ENCODE measurements at places on chromosomes 12 and 14.

DNA sequence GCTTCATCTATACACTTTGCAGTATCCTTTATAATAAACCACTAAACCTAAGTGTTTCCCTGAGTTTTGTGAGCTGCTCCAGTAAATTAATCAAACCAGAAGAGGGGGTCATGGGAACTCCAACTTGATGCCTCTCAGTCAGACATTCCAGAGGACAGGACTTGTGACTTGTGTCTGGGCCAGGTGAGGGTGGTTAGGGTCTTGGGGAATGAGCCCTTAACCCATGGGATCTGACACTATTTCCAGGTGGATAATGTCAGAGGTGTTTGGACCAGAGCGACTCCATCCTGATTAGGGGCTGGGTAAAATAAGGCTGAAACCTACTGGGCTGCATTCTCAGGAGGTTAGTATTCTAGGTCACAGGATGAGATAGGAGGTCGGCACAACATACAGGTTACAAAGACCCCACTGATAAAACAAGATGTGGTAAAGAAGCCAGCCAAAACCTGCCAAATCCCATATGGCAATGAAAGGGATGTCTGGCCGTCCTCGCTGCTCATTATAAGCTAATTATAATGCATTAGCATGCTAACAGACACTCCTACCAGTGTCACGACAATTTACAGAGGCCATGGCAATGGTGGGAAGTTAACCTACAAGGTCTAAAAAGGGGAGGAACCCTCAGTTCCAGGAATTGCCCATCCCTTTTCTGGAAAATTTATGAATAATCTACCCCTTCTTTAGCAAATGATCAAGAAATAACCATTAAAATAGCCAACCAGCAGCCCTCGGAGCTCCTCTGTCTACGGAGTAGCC lies 58.7 kb downstream of the BCAT1 start:
- DNase-seq, result no peak

DNA sequence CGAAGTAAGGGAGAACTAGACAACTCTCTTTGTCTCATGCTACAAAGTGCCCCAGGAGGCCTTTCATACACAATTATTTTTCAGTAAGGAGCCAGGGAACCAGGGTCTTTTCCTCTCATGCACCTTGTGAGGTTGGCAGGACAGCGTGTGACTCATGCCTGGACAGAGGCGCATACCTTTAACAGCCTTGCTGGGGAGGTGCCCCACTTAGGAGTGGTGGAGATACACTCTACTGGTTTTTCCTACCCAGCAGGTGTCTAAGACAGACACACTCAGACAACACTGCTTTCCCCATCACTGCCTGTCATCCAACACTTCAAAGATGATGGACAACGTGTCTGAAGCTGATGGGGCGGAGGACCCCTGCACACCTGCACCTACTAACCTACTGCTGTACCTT lies 49.1 kb downstream of the B4GALNT3 start:
- DNase-seq, result no peak

GRCh38 chr12:53563452-53564028 lies 56.3 kb upstream of the NPFF start:
- no peak for DNase-seq

GRCh38 chr14:38221077-38221476 lies 13.4 kb downstream of the SSTR1 start:
- DNase-seq, result no peak

DNA sequence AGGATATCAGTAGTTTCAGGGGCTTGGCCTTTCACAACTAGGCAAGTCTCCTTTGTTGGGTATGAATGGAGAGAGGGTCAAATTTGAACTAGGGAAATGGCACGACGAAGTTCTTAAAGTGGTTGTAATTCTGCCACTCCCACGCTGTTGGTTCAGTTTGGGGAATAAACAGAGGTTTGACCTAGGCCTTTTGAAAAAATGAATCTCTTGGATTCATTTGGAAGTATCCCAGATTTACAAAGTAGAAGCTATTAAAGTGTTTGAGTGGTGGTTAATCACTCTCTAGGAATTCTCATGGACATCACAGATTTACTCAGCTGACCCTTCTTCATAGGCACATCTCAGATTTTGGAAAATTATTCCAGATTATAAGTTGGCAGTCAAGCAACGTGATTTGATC lies 14.8 kb downstream of the BATF start:
- no peak for DNase-seq

DNA sequence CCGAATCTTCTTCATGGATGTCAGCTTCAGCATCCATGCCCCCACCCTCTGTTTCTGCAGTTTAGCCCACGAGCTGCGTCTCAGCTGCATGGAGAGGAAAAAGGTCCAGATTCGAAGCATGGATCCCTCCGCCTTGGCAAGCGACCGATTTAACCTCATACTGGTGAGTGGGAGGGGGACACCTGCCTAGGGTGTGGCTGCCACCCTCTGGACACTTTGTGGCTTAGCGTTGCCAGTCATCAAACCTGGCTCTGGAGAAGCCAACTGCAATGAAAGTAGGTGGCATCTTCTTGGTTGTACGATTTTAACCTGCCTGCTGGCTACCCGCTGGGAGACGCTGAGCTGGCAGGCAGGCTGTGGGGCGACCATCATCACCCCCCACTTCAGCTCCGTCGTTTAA lies 16.7 kb downstream of the DCAF4 start:
- DNase-seq, result no peak

GRCh38 chr14:88729159-88729558 lies 63.6 kb downstream of the EML5 start:
- no peak for DNase-seq

- no peak for DNase-seq
Observed at GRCh38 chr14:95128140-95128539, 29.2 kb downstream of the DICER1 start.

GRCh38 chr12:8603856-8604255 lies 8.8 kb downstream of the AICDA start:
- DNase-seq, result no peak

- no peak for DNase-seq
Observed at GRCh38 chr14:49294621-49295148, 291.5 kb downstream of the RPS29 start.

DNA sequence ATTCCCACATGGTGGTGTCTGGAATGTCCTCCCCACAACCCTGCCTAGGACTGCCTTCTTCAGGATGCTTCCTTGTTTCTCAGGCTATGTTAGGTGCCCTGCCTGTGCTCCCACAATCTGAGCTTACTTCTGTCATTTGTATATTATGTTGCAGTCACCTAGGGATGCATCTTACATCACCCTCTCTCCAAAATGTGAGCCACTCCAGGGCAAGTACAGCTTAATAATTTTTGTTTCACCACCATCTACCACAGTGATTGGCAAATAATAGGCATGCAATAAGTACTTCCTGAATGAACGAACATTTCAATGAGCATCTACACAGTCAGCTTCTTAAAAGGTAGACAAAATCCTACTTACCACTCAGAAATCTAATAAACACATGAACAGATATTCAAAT lies 37.6 kb downstream of the ZFYVE26 start:
- no peak for DNase-seq

GRCh38 chr12:66247741-66248140 lies 54.6 kb upstream of the HELB start:
- DNase-seq, result no peak

- DNase-seq, result no peak
Observed at GRCh38 chr12:102527171-102527720, 46.9 kb upstream of the IGF1 start.

- DNase-seq, result peak; percentile 65
Observed at GRCh38 chr12:55930771-55931316, at the start of gene DGKA. Gene DGKA (plus strand): TSS chr12:55931162. CDS start chr12:55936504, 5,342 bp downstream.

DNA sequence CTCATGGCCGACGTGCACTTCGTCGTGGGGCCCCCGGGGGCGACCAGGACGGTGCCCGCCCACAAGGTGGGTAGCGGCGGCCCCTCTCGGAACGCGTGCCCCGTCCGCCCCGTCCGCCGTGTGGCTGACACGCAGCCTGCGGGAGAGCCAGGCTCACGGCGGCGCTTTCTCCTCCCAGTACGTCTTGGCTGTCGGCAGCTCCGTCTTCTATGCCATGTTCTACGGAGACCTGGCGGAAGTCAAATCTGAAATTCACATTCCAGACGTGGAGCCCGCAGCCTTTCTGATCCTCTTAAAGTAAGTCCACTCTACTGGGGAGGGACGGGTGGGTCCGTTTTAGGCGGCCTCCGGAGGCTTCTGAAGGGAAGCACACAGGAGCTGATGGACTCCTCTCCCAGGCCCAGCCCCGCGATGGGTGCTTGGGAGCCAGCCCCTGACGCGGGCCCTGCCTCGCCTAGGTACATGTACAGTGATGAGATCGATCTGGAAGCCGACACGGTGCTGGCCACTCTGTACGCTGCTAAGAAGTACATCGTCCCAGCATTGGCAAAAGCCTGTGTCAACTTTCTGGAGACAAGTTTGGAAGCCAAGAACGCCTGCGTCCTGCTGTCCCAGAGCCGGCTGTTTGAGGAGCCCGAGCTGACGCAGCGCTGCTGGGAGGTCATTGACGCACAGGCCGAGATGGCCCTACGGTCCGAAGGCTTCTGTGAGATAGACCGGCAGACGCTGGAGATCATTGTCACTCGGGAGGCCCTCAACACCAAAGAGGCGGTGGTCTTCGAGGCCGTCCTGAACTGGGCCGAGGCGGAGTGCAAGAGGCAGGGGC lies 1.1 kb downstream of the BTBD6 start:
- no peak for DNase-seq

DNA sequence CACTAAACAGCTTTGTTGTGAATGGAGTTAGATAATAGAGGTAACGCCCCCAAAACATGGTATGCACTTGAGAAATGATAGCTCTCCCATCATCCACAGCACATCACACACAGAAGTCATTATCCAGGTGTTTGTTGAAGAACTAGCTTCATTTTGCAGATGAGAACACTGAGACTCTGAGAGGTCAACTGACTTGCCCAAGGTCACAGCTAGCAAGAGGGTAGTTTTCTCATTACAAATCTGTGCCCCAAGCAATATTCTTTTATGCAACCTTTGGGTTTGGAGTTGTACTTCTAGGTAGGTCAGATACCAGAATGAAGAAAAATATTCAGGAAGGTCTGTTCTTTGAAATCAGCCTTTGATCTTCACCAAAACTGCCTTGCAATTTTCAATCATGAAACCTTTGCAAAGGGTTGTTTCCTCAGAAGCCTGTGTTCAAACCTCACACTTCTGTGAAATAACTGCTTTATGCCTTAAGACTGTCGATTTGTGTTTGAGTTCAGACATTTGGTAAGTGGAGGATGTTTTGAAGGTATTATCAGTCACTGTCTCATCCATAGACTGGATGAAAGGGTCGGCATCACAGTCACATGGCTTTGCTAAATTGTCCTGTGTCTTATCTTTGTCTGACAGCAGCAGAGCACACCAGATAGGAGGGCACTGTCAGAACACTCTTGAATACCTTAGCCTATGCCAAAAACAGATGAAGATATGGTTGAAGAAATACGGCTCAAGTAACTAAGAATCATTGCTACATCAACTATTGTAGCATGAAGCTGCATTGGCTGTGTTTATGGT lies 233.2 kb upstream of the BTG1 start:
- no peak for DNase-seq

DNA sequence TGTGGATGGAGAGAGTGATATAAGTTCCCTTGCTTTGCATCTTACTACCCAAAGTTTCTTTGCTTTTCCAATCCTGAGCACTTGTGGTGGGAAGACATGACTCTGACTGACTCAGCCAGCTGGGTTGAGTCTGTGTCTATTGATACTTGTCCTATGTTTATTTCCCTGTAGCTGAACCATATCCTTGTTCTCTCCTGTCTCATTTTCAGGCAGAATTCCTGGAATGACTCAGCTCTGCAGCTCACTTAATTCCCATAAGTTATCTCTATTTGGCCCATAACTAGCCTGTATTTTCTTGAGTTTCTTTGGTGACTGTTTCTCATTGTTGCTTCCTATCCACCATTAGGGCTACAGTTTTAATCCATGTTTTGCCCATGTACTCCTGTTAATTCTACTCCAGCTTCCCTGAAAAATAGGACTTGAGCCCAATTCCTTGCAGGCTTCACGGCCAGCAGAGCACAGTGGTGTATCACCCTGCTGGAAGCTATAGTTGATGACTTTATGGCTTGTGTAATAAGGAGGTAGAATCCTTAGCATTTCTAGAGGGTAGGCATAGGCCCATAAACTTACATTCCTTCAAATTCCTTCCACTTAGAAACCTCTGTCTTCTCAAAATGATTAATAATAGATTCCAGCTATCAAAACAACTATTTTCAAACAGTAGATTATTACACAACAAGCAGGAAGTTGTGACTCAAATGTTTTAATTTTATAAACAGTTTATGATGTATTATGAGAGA lies 183.1 kb downstream of the TMTC3 start:
- no peak for DNase-seq

GRCh38 chr12:2785017-2785416 lies 9.8 kb upstream of the FKBP4 start:
- no peak for DNase-seq

DNA sequence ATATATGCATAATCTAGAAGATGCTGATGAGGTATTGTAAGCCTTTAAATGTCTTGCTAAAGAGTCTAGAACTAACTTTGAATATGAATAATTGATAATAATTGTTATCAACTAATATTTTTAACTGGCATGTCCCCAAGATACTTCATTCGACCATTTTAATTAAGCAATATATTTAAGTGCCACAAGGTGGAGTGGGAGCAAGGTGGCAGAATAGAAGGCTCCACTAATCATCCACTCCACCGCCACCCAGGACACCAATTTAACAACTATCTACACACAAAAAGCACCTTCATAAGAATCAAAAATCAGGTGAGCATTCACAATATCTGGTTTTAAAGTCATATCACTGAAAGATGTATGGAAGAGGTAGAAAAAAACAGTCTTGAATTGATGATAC lies 409.6 kb downstream of the SEC23A start:
- no peak for DNase-seq

DNA sequence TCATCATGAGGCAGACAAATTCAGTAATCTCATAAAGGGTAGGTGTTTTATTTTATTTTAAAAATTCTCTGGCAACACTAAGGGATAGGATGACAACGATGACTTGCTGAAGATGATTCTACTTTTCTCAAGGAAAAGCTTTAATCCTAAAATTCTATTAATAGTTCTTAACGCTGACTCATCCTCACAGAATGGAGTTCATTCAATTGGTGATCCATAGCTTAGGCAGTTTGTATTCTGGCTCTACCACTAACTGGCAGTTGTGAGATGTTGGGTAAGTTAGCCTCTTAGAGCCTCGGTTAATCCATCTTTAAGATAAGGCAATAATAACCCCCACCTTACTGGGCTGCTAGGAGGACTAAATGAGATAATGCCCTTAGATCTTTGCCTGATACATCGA lies 116.3 kb downstream of the RTN1 start:
- DNase-seq, result no peak

GRCh38 chr14:50520947-50521815 lies 11.2 kb downstream of the MAP4K5 start:
- DNase-seq, result peak; percentile 31

- DNase-seq, result no peak
Observed at GRCh38 chr14:94382099-94382715, 6.2 kb downstream of the SERPINA1 start.
